Activated CD4-positive, alpha-beta T cell treated with anti-CD3 and anti-CD28 coated beads, Interleukin-2, amount 10 ng/mL, durations not matched to agents 7 days and 5 days (primary cell): ENCODE measurements at places on chromosomes 3 and 15. TPM values are rescaled to one million over a fixed set of nuclear protein-coding genes. Genes with fewer than 3 reads are reported as not detected.
A peak's percentile ranks its signal among the peaks of the same experiment; 100 is the strongest.

DNA sequence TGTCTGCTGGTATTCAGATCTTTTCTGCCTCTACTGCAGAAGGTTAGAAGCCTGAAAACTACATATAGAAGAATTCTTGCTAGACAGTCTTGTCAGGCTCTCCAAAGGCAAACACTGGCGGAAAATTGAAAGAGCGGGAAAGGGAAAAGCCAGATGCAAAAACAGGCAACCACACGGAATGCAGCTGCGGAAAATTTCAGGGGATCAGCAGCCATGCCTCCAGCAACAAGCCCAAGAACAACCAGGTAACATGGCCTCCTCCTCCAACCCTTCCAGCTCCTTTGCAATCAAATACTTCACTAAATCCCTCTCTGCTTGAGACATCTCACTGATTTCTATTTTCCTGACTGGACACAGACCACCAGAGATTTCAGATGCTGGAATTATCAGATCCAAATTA lies 9.6 kb downstream of the UBP1 start:
- H3K36me3 ChIP-seq, result peaks cover 2% of the 10 kb centered on the region
- H3K4me1 ChIP-seq, result peaks cover 54% of the 10 kb centered on the region
- no peak for DNase-seq
- H3K27ac ChIP-seq, result no peak overlapping the region

OXTR gene
- 0.82 TPM for total RNA-seq

DNA sequence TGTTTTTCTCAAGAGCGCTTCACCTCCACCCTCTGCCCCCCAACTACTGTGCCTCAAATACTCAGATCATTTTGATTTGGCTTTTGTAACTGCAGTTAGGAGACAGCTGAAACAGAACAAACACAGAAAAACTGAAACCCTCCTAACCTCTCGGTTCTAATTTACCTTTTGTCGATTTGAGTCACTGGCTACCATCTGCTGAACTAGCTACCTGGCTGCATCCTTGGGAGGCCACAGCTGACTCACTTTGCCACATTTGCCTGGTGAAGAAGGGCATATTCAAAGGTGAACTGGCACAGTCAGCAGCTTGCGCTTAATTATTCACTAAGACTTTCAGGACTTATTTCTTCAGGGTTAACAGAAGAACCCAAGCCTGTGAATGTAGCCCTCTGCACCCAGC lies 117.7 kb downstream of the FOXB1 start:
- no peak overlapping the region for H3K27ac ChIP-seq
- no peak overlapping the region for H3K4me3 ChIP-seq
- H3K4me1 ChIP-seq, result peaks cover 58% of the 10 kb centered on the region
- peaks cover 2% of the 10 kb centered on the region for H3K27me3 ChIP-seq
- no peak for DNase-seq

PLSCR2 gene
- not detected for total RNA-seq

- no peak overlapping the region for H3K27ac ChIP-seq
- H3K4me3 ChIP-seq, result no peak overlapping the region
- no peaks in the 10 kb centered on the region for H3K4me1 ChIP-seq
These were observed 156.6 kb downstream of the NR1D2 start for GRCh38 chr3:24101676-24102168.

DNA sequence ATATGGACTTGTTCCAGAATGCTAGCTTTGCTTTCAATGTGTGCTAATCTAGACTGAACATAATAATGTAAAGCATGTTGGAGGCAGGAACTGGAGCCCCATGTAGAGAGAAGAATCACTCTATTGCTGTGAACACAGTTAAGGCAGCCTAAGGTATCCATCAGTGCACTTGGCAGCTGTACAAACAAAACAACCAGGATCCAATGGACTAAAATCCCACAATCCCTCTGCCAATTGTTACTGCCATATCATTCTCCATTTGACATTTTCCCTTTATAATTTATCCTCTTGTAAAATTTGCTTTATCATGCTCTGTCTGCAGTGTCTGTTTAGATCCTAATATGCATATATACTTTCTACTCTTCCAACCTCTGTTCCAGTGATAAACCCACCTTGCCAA lies 756.8 kb upstream of the LMCD1 start:
- no peak overlapping the region for H3K27ac ChIP-seq
- no peaks in the 10 kb centered on the region for H3K36me3 ChIP-seq
- H3K4me1 ChIP-seq, result no peaks in the 10 kb centered on the region
- DNase-seq, result no peak
- H3K27me3 ChIP-seq, result no peaks in the 10 kb centered on the region

DNA sequence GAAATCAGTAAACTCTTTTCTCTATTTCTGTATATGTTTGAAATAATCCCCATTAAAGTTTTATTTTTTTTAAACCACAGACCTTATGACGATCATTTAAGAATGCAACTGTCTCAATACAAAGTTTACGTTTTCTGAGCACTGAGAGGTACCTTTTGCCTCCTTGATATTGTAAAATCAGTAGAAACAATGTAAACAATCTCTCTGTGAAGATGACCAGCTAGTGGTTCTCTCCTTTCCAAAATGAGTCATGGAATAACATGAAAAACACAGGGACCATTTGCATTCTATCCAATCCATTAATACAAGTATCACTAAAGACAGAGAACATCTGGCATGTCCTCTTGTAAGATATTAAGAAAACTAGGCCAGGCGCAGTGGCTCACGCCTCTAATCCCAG lies 48.8 kb downstream of the RAD18 start:
- DNase-seq, result no peak
- H3K4me3 ChIP-seq, result no peak overlapping the region
- H3K4me1 ChIP-seq, result no peaks in the 10 kb centered on the region
- peaks cover 30% of the 10 kb centered on the region for H3K36me3 ChIP-seq
- no peaks in the 10 kb centered on the region for H3K27me3 ChIP-seq

DNA sequence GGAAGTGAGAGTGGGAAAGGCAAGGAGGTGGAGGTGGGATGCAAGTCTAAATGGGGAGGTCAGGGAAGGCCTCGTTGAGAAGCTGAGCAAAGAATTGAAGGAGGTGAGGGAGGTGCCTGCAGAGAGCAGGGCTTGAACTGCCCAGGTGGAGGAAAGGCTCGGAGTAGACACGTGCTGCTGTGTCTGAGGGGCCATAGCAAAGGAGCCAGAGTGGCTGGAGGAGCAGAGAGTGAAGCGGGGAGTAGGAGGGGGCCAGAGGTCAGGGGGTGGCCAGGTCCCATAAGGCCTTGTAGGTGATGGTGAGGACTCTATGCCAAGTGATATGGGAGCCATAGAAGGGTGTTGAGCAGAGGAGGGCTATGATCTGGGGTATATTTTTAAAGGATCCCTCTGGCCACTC lies 21.4 kb upstream of the HRH1 start:
- no peak for DNase-seq
- no peaks in the 10 kb centered on the region for H3K36me3 ChIP-seq
- H3K4me3 ChIP-seq, result no peak overlapping the region
- peaks cover 5% of the 10 kb centered on the region for H3K27me3 ChIP-seq

DNA sequence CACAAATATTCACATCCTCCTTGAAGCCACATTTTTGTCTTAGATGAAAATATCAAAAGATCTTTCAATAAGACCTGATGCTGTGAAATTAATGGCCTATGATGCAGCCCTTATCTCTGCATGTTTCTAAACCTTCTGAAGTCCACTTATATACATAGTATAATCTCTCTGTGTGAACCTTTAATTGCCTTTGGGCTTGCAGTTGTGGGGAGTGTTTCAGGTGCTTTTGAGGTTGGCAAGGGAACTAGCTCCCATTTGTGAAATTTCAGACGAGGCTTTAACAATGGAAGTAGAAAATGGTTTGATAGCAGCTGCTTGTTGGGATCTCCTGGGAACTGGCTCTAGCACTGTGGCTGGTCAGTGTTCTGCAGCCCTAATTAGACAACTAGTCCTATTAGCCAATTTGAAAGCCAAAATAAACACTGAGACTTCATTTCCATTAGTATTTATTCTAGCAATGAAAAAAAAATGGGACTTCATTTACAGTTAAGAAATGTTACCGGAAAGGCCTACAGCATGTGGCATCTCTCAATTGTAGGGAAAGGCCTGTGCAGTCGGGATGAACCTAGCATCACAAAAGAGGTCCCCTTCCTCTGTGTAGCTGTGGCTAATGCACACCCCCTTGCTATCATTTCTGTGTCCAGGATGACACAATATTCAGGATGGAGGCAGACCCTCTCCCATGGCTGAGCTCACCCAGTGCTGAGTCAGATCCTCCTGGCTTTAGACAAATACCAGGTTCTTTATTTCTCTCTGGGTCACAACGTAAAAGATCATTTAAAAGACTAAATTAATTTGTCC lies 140.7 kb upstream of the TRIM42 start:
- H3K27me3 ChIP-seq, result no peaks in the 10 kb centered on the region
- no peak for DNase-seq
- no peak overlapping the region for H3K4me3 ChIP-seq
- no peaks in the 10 kb centered on the region for H3K4me1 ChIP-seq

DNA sequence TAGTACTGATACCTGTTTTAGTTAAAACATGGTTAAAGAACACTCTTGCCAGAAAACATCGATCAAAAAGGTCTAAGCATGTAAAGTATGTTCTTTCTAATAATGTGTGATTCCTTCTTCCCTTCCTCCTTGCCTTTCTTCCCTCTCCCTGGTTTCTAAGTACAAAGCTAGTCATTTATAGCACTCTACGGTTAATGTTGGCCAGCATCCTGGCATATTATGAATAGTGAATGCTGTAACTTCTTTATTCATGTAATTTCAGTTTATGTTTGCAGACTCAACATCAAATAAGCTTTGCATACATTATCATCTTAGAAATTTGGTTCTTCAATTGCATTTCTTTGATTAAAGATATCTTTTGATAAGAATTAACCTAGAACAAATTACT lies 27.1 kb downstream of the P2RY12 start:
- no peaks in the 10 kb centered on the region for H3K36me3 ChIP-seq
- H3K27ac ChIP-seq, result no peak overlapping the region
- H3K4me3 ChIP-seq, result no peak overlapping the region
- DNase-seq, result no peak
- H3K4me1 ChIP-seq, result no peaks in the 10 kb centered on the region

CLDN18 gene
- not detected for total RNA-seq

ECE2 gene
- not detected for total RNA-seq

GRCh38 chr3:43155464-43156121 lies 49.7 kb upstream of the POMGNT2 start:
- H3K27me3 ChIP-seq, result peaks cover 9% of the 10 kb centered on the region
- H3K4me3 ChIP-seq, result no peak overlapping the region
- no peak for DNase-seq
- H3K27ac ChIP-seq, result no peak overlapping the region

DNA sequence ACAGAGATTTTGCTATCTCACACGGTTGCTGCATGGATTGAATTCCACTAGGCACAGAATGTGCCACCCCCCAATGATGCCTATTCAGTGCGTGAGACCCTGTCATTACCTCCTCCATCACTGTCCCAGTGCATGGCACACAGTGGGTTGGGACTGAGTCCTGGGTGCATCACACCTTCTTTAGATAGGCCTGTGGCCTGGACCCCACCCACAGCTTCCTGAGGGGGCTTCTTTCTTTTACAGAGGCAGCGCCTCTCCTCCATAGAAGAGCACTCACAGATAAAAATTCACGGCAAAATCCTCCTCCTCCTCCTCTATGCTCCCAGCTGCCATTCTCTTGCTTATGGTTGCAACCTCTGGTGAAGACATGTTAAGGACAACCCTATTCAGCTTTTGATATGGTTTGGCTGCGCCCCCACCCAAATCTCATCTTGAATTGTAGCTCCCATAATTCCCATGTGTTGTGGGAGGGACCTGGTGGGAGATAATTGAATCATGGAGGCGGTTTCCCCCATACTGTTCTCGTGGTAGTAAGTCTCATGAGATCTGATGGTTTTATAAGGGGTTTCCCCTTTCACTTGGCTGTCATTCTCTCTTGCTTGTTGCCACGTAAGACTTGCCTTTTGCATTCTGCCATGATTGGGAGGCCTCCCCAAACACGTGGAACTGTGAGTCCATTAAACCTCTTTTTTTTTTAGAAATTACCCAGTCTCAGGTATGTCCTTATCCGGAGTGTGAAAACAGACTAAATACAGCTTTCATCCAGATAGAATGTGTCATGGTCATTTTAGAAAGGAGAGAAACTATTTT lies 147.6 kb downstream of the KLF13 start:
- no peak for DNase-seq
- peak overlapping the region; percentile 92 for H3K27ac ChIP-seq
- no peaks in the 10 kb centered on the region for H3K27me3 ChIP-seq
- peaks cover 45% of the 10 kb centered on the region for H3K4me1 ChIP-seq
- peak overlapping the region; percentile 40 for H3K4me3 ChIP-seq
- peaks cover 25% of the 10 kb centered on the region for H3K36me3 ChIP-seq

GRAMD2A gene
- not detected for total RNA-seq

SLC22A13 gene
- total RNA-seq, result 0.37 TPM

GRCh38 chr3:163817015-163817414 lies 1261.3 kb downstream of the SI start:
- no peaks in the 10 kb centered on the region for H3K4me1 ChIP-seq
- no peaks in the 10 kb centered on the region for H3K36me3 ChIP-seq
- no peak overlapping the region for H3K4me3 ChIP-seq
- H3K27ac ChIP-seq, result no peak overlapping the region
- no peak for DNase-seq

GRCh38 chr3:149247929-149248691 lies 26.5 kb upstream of the CP start:
- H3K4me3 ChIP-seq, result no peak overlapping the region
- H3K27ac ChIP-seq, result no peak overlapping the region
- H3K36me3 ChIP-seq, result peaks cover 2% of the 10 kb centered on the region
- H3K27me3 ChIP-seq, result peaks cover 15% of the 10 kb centered on the region
- H3K4me1 ChIP-seq, result peaks cover 31% of the 10 kb centered on the region
- DNase-seq, result no peak

CILP gene
- total RNA-seq, result 0.04 TPM

DNA sequence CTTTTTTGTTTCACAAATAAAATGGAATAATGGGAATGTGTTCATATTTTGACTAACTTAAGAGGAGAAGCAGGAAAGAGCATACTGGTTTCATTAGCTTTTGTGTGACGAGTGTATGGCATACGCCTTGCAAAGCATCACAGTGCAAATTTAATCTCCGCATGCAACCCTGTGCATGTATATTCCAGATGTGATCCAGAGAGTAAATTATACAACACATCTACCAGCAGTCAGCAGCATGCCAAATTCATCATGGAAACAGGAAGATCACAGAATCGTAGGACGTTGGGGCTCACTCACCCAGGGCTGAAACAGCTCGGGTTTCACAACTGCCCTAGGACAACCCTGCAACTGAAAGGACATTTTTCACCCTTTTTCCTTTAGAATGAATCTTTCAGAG lies 53.4 kb downstream of the ADAMTS9 start:
- no peaks in the 10 kb centered on the region for H3K27me3 ChIP-seq
- no peaks in the 10 kb centered on the region for H3K4me1 ChIP-seq
- no peaks in the 10 kb centered on the region for H3K36me3 ChIP-seq
- H3K27ac ChIP-seq, result no peak overlapping the region
- no peak for DNase-seq
- H3K4me3 ChIP-seq, result no peak overlapping the region

FYCO1 gene
- 15.7 TPM for total RNA-seq
